Type B pancreatic cell (in vitro differentiated cells): ENCODE measurements at places on chromosomes 6 and 20. TPM values are rescaled to one million over a fixed set of nuclear protein-coding genes. Genes with fewer than 3 reads are reported as not detected.

- DNase-seq = no peak
These were observed 20.0 kb upstream of the UBE2J1 start for GRCh38 chr6:89372506-89372901.

DNA sequence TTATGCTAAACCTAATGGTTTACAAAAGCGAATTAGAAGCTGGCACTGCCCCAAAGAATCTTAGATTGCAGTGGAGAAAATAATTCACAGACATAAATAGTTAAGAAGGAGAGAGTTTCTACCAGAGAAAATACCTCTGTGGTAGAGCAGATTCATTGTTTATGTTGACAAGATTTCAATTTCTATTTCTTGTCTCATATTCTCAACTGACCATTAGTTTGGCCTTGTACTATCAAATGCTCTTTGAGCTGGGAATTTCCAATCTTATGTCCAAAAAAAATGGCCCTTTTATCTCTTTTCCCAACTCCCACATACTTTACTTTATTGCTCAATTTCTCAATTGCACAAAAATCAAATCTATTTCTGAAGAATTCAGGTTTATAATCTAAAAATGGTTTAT lies 804.1 kb upstream of the CITED2 start:
- no peak for DNase-seq

Gene TRAPPC3L
- total RNA-seq = 0.27 and 0.31 TPM in 2 replicates

Gene TRIM31
- 1.8 and 3.8 TPM in 2 replicates for total RNA-seq

GRCh38 chr20:61960836-61961235 lies 104.8 kb downstream of the TAF4 start:
- DNase-seq = peak; percentile 44

- no peak for DNase-seq
These were observed 56.9 kb downstream of the HIVEP1 start for GRCh38 chr6:12068899-12069557.

Gene C6orf132
- total RNA-seq = 22.9 and 56.4 TPM in 2 replicates

DNA sequence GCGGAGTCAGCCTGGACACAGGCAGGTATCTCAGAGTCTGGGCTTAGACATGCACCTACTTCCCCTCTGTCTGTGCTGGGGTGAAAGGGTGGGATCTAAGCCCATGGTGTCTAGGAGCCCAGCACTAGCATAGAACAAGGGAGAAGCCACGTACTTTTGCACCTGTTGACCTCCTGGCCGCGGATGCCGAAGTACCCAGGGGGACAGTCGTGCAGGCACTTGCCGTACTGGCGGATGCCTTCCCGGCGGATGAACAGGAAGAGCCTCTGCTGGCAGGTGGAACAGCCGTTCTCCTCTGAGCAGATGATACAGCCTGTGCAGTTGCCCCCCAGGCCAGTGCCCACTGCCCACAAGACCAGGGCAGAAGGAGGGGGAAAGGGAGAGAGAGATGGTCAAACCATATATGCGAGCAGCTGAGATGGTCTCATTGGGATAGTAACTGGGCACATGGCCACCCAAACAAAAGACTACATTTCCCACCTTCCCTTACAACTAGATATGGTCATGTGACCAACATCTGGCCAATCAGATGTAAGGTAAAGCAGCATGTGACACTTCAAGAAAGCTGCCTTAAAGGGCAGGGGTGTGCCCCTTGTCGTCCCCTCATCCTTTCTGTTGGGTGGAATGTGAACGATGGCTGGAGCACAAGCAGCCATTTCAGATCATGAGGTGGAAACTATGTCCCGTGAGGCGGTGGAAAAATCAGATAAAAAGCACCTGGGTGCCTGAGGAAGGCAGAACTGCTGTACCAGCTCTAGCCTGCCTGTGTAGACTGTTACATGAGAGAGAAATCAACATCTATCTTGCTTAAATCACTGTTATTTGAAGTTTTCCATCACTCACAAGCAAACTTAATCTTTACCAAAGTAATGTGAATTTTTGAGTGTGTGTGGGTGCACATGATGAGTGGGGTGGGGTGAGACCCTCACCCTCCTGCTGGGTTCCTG lies 34.0 kb downstream of the RSPO4 start:
- no peak for DNase-seq

GRCh38 chr20:51930775-51931174 lies 128.5 kb upstream of the SALL4 start:
- no peak for DNase-seq

DNA sequence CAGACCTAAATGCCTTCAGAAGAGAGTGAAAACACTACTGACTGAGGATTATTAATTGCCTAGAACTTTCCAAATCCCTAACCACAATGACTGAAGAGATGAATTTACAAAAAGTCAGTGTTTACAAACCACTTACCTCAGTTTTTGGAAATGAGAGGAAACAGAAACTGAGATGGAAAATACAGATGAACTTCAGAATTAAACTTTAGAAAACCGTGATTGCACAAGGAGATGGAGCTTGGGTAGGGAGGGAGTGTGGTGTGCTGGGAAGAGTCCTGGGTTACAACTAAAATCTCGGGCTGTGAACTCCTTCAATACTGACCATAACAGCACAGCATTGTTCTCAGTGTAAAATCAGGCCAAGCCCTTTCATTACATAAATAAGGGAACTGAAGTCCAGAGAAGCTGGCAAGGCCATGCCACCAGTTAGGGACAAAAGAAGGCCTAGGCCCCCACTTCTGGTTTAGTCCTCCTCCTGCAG lies 4.0 kb downstream of the ELMO2 start:
- no peak for DNase-seq

GRCh38 chr20:5969940-5970339 lies 19.5 kb downstream of the MCM8 start:
- DNase-seq = no peak

GRCh38 chr20:16317445-16318362 lies 255.5 kb downstream of the KIF16B start:
- DNase-seq = no peak

DNA sequence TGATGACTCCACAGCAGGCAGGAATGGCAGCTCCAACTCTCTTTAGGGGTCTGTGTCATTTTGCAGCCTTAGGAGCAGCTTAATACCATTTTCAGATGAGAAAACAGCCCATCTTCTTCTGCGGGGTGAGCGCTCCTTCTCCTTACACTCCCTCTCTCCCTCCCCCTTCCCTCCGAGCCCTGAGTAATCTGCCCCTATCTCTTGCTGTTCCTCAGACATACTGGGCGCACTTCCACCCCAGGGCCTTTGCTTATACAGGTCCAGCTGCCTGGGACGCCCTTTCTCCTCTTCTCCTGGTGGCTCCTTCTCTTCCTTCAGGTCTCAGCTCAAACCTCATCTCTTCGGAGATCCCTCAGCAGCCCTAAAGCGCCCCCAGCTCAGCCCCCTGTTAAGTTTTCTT lies 54.8 kb downstream of the SNAI1 start:
- no peak for DNase-seq

DNA sequence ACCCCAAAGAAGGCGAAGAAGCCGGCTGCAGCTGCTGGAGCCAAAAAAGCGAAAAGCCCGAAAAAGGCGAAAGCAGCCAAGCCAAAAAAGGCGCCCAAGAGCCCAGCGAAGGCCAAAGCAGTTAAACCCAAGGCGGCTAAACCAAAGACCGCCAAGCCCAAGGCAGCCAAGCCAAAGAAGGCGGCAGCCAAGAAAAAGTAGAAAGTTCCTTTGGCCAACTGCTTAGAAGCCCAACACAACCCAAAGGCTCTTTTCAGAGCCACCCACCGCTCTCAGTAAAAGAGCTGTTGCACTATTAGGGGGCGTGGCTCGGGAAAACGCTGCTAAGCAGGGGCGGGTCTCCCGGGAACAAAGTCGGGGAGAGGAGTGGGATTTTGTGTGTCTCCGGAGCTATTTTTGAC lies 69.6 kb downstream of the HFE start:
- DNase-seq = peak; percentile 80

DNA sequence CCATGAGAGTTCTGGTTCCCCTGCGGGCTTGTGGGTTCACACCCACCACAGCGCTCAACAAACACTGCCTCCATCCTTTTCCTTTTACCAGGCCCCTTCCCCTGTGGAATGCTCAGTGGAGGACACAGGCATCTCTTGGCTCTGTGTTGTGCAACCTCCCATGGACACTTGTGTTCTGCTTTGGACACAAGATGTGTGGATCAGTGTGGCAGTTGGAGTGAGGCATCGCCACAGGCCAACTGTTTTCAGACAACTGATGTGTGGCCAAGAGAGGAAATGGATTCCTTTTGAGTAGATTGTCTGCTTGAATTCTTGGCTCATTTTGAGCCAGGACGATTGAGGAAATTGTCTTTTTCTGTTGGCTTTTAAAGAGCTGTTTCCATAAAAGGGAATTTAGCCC lies 26.8 kb downstream of the CST8 start:
- no peak for DNase-seq

DNA sequence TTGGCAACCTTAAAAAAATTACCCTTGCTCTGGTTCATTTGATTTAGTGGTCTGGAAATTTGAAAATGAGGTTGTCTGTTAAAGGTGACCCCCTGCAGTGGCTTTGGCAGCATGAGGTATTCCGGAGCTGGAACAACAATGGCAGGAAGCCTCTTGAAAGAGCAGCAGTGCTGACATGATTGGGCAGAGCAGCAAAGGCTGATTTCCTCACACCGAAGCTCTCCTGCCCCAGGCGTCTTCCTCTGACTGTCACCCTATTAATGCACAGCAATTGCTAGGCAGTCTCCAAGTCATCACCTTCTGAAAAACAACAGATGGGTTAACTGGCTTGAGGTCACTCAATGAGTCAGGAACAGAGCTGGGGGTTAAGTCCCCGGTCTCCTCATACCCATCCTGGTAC lies 241.8 kb upstream of the MMS22L start:
- DNase-seq = no peak

GRCh38 chr6:105536961-105537360 lies 134.1 kb upstream of the PREP start:
- no peak for DNase-seq

GRCh38 chr6:136840276-136841001 lies 18.0 kb downstream of the PEX7 start:
- no peak for DNase-seq

DNA sequence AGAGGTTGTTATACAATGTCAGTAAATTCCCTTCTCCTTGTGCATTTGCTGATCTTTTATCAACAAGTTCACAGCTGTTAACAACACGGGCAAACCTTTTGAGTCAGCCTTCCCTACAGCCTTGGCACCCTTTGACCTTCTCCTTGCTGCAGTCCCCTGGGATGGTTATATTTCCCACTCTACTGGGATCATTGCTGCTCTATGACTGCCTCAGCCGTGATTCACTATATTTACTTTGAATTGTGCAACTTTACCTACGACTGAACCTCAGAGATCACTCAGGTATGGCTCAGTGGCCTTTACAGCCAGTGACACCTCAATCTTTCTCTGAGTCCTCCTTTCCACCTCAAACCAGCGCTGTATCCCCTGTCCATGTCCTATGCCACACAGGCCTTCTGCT lies 1293.3 kb downstream of the EPHA7 start:
- no peak for DNase-seq

Gene RGS17
- total RNA-seq = 2.3 and 3.7 TPM in 2 replicates
